ENCODE measurements at places on chromosomes 6 and 20. TPM values are rescaled to one million over a fixed set of nuclear protein-coding genes. Genes with fewer than 3 reads are reported as not detected.

DNA sequence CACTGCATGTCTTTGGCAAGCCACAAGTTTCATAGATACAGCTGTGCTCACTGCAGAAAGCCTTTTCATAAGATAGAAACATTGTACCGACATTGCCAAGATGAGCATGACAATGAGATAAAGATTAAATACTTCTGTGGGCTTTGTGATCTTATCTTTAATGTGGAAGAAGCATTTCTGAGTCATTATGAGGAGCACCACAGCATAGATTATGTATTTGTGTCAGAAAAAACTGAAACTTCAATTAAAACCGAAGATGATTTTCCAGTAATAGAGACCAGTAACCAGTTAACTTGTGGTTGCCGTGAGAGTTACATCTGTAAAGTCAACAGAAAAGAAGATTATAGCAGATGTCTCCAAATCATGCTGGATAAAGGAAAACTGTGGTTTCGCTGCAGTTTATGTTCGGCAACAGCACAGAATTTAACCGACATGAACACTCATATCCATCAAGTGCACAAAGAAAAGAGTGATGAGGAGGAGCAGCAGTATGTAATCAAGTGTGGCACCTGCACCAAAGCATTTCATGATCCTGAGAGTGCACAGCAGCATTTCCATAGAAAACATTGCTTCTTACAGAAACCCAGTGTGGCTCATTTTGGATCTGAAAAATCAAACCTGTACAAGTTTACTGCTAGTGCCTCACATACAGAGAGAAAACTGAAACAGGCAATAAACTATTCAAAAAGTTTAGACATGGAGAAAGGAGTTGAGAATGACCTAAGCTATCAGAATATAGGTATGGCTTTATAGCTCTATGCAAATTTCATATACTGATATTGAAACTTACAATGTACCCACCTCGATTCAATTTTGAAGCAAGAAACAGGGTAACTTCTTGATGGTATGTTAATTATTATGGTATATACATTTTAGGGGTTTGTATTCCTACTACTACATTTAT lies 23.9 kb upstream of the BAG2 start:
- no peak for DNase-seq

DNA sequence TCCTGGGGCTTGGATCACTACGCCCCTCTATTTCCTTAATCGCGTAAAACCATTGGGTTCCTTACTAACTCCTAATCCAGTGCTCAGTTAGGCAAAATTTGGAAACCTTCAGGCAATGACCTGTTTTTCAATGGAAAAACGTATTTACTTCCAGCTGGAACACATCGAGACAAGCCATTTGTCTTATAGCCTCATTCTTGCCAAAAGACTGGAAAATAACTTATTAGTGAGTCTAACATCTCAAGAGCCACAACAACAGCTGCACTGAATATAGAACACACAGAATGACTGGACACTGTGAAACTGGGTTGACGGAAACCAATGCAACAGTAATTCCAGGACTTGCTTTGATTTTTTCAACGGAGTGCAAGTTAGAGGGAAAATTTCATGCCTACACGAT lies 125.2 kb upstream of the MAP3K7 start:
- peak; percentile 41 for DNase-seq

- DNase-seq = peak; percentile 53
Measured at GRCh38 chr20:35739294-35740163, 2.5 kb downstream of the RBM39 start.

DNA sequence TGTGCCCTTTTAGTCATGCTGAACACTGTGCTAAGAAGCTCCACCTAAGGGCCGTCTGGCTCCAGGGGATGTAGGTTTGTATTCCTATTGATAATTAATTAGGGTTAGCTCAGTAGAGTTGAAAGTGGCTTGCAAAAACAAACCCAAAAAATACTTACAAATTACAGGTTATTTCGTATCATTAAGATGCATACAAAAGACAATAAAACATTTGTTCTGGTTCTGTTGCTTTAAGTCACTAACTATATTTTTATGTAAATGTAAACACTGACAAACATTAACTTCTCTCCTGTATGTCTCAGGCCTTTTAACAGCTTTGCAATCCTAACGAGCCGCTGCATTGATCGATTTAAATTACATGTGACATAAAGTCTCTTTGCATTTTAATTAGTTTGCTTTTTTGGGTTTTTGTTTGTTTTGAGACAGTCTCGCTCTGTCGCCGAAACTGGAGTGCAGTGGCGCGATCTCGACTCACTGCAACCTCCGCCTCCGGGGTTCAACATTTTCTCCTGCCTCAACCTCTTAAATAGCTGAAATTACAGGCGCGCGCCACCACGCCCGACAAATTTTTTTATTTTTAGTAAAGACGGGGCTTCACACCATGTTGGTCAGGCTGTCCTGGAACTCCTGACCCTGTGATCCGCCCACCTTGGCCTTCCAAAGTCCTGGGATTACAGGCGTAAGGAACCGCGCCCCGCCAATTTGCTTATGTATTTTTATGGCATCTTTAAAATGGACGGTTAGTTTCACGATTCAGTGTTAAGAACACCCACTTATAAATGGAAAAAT lies 110.9 kb downstream of the HFE start:
- peak; percentile 36 for DNase-seq

DNA sequence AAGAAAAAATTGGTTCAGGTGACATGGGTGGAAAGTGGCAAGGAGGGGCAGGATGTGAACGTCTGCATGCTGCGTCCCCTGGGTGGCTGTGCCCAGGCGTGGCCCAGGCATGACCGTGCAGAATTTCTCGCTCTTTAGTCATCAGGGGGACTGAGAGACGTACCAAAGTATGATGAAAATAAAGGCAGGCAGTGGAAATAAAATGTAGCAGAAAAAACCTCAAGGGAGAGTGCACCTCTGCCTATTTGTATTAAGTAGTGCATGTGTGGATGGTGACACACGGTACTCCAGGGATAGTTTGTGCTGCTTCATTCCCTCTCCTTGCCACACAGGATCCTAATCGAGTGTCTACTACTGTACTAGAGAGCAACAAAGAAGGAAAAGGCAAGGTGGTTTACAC lies 81.1 kb downstream of the ATP9A start:
- DNase-seq = peak; percentile 77

- DNase-seq = no peak
Measured at GRCh38 chr20:62901891-62902290, 24.4 kb downstream of the DIDO1 start.

DNA sequence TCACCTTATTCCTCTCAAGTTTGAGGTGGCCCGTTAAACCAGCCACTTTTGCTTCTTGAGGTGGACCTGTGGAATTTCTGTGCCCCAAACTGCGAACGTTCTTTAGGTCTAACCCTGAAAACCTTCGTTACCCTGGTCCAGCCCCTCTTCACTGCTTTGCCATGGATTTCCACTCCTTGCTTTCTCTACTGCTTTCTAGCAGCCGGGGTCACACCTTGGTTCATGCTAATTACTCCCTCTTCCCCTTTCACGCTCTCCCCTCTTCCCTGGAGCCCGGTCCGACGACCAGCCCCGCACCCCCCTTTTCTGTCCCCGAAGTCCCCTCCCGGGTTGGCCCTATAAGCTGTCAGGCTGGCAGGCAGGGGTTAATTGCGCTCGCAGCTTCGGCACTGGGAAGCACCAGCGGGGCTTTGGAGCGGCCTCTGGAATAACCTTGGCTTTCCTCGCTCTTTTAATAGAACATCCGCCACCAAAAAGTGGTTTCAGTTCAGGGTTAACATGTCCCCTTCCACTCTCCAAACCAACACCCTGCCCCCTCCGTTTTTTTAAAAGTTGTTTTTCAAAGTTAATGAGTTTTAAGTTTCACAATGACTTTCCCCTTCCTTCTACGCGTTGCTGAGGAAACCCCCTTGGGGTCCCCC lies 1.4 kb upstream of the HIVEP1 start:
- no peak for DNase-seq

GRCh38 chr6:123042401-123042800 lies 46.4 kb downstream of the CLVS2 start:
- DNase-seq = no peak

GRCh38 chr6:123641497-123641896 lies 4.7 kb upstream of the TRDN start:
- DNase-seq = no peak

DNA sequence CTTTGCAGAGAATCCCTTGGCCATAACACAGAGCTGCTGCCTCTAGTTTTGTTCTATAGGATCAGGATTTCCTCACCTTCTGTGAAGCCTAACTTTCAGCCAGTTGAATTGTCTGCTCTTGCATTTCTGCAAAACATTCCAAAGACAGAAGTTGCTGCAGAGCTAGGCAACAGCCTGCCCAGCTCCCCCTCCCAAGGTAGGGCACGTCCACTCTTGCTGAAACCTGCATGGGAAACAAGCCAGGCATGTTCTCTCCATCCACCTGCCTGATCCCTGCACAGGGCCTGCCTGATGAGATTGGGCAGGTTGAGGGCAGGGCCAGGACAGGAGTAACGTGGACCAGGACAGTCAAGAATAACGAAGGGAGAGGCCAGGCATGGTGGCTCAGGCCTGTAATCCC lies 58.9 kb upstream of the NAA20 start:
- DNase-seq = no peak

- peak; percentile 15 for DNase-seq
Measured at GRCh38 chr20:48844996-48845395, 17.2 kb upstream of the PREX1 start.

DNA sequence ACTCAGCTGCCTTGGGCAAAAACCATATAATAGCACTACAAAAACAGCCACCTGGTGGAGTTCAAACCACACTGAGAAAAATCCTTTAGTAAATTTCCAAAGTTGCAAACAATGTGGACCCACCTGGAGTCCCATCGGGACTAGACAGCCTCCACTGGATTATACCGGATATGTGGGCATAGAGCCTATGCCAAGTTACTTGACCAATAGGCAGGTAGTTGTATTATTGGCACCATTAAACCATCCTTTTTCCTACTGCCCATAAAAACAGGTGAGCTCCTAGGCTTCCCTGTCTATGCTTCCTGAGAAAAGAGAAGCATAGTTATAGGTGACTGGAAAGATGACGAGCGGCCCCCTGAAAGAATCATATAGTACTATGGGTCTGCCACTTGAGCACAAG lies 51.7 kb upstream of the ADGRF4 start:
- no peak for DNase-seq

GRCh38 chr20:58359441-58359840 lies 29.6 kb upstream of the VAPB start:
- peak; percentile 60 for DNase-seq

DNA sequence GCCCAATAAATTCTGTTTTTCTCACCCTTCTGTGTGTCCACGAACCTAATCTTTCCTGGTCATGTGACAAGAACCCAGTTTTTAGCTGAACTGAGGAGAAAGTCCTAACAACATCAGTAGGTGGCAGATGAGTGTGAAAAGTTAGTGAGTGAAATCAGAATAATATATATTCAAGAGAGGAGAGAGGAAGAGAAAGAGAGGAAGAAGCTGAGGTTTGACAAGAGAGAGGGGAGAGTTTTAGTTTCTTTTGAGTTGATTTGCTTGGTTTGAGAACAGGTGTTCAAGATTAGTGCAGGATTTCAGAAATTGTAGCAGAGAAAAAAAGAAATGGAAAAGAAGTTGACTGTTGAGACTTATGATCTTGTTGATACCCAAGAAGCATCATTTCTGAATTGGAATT lies 930.5 kb upstream of the FLRT3 start:
- no peak for DNase-seq

GRCh38 chr6:35757456-35758123 lies 18.8 kb upstream of the CLPSL2 start:
- DNase-seq = peak; percentile 46

GRCh38 chr6:109241199-109241598 lies 141.1 kb downstream of the CD164 start:
- DNase-seq = peak; percentile 28

DNA sequence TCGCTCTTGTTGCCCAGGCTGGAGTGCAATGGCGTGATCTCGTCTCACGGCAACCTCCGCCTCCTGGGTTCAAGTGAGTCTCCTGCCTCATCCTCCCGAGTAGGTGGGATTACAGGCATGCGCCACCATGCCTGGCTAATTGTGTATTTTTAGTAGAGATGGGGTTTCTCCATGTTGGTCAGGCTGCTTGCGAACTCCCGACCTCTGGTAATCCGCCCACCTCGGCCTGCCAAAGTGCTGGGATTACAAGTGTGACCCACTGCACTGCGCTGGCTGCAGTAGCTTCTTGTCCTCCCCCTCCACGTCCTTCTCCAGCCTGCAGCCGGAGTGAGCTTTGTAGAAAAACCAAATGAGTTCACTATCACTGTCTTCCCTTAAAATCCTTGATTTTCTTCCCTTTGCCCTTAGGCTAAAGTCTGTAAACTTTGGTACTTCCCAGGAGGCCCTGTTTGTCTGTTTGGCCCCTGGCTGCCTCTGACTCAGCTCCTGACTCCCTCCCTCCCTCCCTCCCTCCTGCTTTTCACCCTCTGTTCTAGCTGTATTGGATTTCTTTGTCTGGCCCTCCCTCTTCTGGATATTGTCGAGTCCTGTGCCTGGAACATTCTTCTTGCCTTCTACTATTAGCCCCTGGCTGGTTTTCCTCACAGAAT lies 12.9 kb downstream of the PARD6B start:
- DNase-seq = peak; percentile 86

DNA sequence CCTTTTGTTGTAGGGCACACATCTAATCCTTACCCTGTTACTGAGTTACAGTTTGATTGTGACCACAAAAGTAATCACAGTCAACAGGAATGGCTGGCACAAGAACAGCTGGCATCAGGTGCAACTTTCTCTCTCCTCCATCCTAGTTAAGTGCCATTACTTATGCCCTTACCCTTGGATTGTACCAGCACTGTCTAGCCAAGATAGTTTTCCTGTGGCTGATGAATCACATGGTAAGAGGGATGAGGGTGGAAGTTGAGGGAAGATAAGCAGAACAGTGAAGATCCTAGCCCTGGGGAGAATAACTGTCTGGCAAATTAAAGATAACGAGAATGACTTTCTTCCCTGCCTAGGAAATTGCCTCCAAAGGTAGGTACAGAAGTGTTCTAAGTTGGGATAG lies 42.0 kb downstream of the RNF217 start:
- no peak for DNase-seq

DNA sequence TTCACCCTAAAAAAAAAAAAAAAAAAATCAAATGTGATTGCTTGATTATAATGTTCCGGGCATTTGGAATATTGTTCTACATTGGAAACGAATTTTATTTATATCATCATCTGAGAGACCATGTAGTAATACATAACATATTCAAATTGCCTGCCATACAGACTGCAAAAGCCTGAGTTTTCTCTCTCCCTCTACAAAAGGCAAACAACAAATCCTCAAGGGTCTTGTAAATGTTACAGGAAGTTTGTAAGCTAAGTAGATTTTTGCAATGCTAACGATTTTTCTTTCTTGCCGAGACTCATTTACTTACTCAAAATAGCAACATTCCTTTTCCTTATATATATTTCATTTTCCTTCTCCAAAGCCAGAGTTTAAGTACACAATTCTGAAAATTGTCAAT lies 49.0 kb upstream of the HTR1E start:
- no peak for DNase-seq

DNA sequence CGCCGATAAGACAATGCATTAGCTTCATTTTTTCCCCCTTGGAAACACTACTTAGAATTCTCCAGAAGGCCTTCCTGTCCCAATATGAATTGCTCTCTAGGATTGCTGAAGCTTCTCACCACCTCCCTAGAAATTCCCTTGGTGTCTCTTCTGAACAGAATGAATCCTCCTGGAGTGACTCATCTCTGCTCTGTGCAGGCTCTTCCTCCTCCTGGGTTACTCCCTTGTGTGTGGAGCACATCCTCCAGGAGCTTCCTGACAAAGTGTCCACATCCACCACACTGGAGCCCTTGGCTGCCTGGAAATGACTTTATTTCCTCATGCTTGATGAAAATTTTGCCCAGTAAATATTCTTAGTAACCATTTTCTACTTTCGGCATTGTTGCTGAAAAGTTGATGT lies 54.4 kb downstream of the DTNBP1 start:
- DNase-seq = peak; percentile 43

MYH7B gene
- 0.26 TPM for total RNA-seq

GGT7 gene
- 9.5 TPM for total RNA-seq

RSPO3 gene
- 15.4 TPM for total RNA-seq

DHX16 gene
- 34.8 TPM for total RNA-seq

BNIP5 gene
- total RNA-seq = not detected

All from fibroblast of lung (primary cell).